CD8-positive, alpha-beta memory T cell (primary cell): ENCODE measurements at places on chromosomes 7 and 10. TPM values are rescaled to one million over a fixed set of nuclear protein-coding genes. Genes with fewer than 3 reads are reported as not detected.

DNA sequence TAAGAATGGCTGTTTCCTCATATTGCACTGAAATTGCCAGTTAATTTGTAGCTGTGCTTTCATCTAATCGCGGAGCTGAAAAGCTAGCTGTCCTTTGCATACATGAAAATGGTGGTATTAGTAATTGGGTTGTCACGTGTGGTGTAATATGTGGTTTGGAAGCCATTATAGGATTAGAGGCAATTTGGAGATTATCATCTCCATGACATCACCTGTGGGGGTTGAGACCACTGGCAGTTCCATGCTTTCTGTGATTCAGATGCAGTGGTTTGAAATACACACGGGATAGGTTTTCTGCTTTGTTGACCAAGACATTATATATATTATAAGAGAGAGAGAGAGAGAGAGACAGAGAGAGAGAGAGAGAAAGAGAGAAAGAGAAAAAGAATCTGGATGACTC is 180.8 kb downstream of the RAB11FIP2 start:
- no peak for DNase-seq
- H3K4me3 ChIP-seq, result no peak overlapping the region
- no peaks in the 10 kb centered on the region for H3K36me3 ChIP-seq
- no peaks in the 10 kb centered on the region for H3K27me3 ChIP-seq
- no peaks in the 10 kb centered on the region for H3K4me1 ChIP-seq

The STEAP4 gene
- not detected for total RNA-seq

The ZNF273 gene
- 6.8 TPM for total RNA-seq

The MSS51 gene
- 1.5 TPM for total RNA-seq

The FAM25G gene
- not detected for total RNA-seq
